SK-MEL-5 (cell line): ENCODE measurements at places on chromosomes 3 and 15. TPM values are rescaled to one million over a fixed set of nuclear protein-coding genes. Genes with fewer than 3 reads are reported as not detected.

Gene GHSR
- not detected in 2 replicates for total RNA-seq

Gene HYAL3
- total RNA-seq: 4.1 and 5.7 TPM in 2 replicates

Gene CCDC9B
- total RNA-seq: 5.0 and 5.5 TPM in 2 replicates

Gene SCN5A
- total RNA-seq: 0.51 and 1.0 TPM in 2 replicates

Gene ZNF197
- total RNA-seq: 6.7 and 7.1 TPM in 2 replicates

Gene MIX23
- total RNA-seq: 72.7 and 97.1 TPM in 2 replicates

Gene PODXL2
- total RNA-seq: 182 and 199 TPM in 2 replicates

Gene CPEB1
- total RNA-seq: 14.1 and 19.1 TPM in 2 replicates

Gene NPAP1
- not detected in 2 replicates for total RNA-seq

Gene AADACL2
- total RNA-seq: not detected in 2 replicates

Gene MKRN3
- total RNA-seq: not detected in 2 replicates

Gene TOP2B
- total RNA-seq: 87.7 and 98.9 TPM in 2 replicates

Gene P2RY14
- total RNA-seq: not detected in 2 replicates

Gene POLQ
- 5.6 and 5.7 TPM in 2 replicates for total RNA-seq

Gene ISG20
- 121 and 125 TPM in 2 replicates for total RNA-seq

Gene GATM
- 0.85 and 2.9 TPM in 2 replicates for total RNA-seq

Gene CELF6
- 0.24 TPM in 1 of 2 replicates, not detected in the other for total RNA-seq

Gene ARHGEF3
- total RNA-seq: 9.5 and 10.9 TPM in 2 replicates

Gene CHAC1
- 77.3 and 91.0 TPM in 2 replicates for total RNA-seq

Gene MFSD1
- 58.3 and 62.4 TPM in 2 replicates for total RNA-seq

Gene SLC12A8
- total RNA-seq: 0.69 and 1.3 TPM in 2 replicates

Gene ARGFX
- total RNA-seq: not detected in 2 replicates

Gene TMEM207
- total RNA-seq: 0.19 and 0.21 TPM in 2 replicates

Gene RTP3
- total RNA-seq: not detected in 2 replicates

Gene CTXN2
- total RNA-seq: not detected in 2 replicates
